ENCODE measurements at places on chromosomes 16 and 17.

DNA sequence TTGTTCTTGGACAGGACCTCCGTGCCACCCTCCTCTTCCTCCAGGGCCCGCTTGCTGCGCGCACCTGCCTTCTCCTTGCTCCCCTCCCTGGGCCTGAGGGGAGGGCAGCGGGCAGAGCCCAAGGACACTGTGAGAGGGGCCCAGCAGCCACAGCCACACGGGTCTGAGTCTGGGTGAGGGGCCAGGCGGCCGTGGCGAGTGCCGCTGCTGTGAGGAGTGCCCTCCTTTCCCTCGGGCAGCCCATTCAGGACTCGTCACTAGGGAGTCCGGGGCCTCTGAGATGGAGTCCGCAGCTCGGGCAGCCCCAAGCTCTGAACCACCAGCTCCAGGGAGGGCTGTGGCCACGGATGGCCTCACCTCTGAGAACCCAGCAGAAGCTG is 5.6 kb downstream of the DUS1L start:
- no peak for DNase-seq

- no peak for DNase-seq
These were observed 7.8 kb downstream of the GABARAPL2 start for GRCh38 chr16:75573955-75574354.

- DNase-seq, result no peak
These were observed 3.7 kb upstream of the SSTR2 start for GRCh38 chr17:73160980-73161630.

- DNase-seq, result no peak
These were observed 130.4 kb downstream of the TANC2 start for GRCh38 chr17:63096426-63096825.

DNA sequence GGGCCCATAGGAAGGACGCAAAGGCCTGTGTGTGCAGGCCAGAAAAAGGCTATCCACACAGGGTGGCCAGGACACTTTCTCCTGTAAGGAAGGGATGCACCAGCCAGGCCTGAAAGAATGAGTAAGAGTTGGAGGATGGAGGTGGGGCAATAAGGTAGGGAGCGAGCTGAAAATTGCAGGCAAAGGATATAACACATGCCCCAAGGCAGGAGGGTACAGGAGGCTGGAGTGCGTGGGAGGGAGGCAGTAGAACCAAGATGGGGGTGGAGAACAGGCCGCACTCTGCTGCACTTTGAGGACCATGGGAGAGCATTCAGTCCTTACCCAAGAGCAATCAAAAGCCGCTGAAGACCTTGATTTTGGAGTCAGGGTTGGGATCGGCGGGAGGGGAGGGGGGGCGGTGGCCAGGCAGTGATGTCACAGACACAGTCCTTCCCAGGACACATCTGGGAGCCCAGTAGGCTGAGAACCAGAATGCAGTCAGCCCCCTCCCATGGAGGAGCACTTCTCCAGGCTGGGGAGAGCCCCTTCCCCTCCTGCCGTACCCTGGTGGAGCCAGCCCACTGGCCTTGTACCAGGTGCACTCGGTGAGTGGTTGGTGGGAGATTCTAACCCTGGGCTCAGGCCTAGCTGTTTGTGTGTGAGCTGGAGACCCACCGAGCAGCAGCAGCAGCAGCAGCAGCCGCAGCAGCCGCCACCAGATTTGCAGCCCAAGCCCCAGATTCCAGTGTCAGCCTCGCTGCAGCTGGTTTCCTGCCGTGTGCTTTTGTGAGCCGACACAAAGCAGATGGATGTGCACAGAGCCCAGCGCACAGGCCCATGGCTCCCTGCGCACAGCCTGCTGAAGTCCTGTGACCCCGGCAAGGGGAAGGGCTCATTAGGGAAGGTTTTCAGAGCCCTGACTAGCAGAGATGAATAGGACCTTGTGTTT is 17.5 kb downstream of the ANKRD40 start:
- no peak for DNase-seq

DNA sequence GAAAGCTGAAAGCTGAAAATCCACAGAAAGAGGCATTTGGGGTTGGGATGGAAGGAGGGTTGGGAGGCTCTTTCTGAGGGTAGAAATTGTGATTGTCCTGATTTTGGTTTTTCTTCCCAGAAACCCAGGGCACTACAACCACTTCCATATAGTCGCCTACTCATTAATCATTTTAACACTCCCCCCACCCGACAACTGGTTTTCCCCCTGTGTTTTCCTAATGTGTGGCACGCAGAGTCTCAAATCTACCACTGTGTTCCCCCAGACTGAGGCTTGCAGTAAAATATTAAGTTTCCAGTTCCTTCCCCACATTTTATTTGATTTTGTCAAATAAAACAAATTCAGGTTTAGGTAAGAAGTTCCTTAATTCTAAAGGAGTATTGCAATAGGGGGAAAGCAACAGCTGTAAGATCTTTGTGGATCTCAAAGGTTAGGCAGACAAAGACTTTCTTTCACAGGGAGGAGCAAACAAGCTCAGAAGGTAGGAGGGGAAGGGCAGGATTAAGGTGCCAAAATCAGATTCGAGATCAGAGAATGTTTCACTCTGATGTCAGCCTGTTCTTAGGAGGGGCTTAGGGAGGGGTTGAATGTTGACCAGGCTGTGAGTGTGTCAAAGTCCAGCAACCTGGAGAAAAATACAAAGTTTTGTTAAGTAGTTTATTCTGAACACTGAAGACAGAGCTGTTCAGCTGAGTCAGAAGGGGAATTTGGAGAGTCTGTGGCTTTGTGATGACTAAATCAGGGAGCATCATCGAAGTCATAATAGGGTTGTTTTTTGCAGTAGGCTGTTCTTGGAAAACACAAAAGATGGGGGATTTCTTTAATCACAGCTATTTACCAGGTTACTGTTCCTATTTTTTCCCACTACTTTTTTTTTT is 3.6 kb downstream of the ZNF267 start:
- peak; percentile 48 for DNase-seq

DNA sequence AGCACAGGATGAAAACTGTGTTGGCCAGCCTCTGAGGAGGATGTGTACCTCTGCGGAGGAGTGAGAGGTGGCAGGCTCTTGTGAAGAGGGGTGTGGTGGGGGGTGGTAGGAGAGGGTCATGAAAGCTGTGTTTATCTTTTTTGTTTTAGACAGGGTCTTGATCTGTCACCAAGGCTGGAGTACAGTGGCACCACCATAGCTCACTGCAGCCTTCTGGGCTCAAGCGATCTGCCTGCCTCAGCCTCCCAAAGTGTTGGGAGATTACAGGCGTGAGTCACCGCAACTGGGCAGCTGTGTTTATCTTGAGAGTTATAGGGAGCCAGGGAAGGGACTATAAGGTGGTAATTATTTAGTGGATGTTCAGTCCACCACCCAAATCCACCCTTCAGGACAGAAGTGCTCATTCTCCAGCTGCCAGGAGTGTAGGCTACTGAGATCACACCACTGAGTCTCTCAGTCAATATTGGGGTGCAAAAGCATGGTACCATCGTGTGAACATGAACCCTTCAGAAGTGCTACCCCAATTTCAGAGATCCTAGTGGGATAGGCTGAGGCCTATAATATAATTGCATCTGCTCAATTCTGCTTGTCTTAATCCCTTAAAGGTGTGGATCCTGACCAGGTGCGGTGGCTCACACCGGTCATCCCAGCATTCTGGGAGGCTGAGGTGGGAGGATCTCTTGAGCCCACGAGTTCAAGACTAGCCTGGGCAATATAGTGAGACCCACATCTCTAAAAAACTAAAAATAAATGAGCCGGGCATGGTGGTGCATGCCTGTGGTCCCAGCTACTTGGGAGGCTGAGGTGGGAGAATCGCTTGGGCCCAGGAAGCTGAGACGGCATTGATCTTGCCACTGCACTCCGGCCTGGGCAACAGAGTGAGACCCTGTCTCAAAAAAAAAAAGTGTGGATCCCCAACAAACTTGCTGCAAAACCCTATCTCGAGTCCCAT is 788 bp upstream of the EXOC3L1 start:
- DNase-seq, result no peak

DNA sequence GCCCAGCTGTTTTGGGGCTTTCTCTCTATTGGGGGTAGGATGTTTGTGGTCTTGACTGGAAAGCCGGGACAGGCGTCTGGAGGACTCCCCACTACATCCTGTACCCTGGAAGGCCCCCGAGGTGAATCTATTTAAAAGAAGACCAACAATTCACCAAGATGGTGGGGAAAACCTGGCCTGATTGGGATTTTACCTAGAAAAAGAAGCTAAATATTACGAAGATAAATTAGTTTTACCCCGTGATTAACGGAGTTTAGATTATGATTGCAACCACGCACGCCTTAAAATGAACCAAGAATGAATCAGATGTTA is 779 bp upstream of the CCDC102A start:
- DNase-seq, result no peak

DNA sequence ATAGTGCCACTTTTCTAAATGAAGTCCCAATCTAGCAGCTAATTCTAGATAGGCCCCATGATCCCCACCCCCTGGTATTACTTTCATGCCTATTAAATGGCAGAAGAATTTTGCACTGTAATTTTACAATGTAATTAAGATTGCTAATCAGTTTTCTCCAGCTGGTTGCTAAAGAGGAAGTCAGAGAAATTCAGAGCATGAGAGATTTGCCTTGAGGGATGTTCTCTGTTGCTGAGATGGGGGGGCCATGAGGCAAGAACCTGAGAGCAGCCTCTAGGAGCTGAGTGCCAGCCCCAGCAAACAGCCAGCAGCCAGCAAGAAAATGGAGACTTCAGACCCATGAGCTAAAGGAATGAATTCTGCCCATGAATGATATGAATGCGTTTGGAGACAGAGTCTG is 38.9 kb downstream of the SHCBP1 start:
- no peak for DNase-seq

DNA sequence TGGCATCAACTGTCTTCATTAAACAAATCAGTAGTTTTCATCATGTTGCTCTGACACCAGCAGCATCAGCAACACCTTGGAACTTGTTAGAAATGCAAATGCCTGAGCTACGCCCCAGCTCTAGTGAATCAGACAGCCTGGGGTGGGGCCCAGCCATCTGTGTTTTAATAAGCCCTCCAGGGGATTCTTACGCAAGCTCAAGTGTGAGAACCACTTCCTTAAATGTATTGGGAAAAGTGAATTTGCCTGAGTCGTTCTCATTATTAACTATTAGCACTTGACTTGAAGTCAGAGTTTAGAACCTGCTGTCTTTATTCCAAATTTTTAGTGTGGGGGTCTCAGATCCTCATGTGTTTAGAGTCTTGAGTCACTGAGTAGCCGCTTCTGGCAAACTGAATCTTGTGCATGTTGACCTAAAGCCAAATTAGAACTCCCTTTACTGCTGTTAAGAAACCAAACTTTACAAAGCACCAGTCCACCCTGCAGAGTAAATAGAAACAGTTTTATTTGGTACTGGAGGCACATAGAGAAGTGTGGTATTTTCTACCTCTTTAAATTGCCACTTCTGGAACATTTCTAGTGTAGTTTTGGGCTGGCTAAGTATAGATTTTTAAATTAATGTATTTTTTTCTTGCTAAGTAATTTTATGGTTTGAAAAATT is 137.4 kb upstream of the COX10 start:
- DNase-seq, result no peak

DNA sequence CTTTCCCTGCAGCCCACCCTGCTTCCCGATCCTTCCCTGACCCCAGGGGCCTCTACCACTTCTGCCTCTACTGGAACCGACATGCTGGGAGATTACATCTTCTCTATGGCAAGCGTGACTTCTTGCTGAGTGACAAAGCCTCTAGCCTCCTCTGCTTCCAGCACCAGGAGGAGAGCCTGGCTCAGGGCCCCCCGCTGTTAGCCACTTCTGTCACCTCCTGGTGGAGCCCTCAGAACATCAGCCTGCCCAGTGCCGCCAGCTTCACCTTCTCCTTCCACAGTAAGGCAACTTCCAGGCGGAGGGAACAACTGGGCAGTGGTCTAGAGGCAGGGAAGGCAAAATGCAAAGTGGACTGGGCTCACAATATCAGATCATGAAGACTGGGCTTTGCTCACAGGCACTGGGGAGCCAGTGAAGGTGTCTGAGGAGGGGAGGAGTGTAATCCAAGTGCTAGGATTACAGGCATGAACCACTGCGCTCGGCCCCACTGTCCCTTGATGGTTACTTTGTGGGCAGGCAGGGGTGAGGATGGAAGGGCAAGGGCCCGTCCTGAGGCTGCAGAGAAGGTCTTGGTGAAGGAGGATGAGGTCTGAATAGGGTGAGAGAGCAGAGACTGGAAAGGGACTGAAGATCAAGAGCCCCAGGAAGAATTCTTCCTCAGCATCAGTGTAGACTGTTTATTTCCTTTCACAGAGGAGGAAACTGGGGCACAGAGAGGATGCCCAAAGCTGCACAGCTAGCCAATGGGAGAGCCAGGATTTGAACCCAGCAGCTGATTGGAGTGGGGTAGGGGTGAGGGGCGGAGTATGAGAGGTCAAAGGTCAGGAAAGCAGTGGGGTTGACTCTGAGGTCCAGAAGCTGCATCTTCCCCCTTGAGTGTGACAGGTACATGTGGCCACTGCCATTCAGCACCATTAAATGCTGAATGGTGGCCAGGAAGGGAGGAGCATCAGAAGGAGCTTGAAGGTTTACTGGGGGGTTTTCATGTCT is 16.5 kb upstream of the ADGRG3 start:
- no peak for DNase-seq

- no peak for DNase-seq
These were observed 17.7 kb downstream of the ITGAL start for GRCh38 chr16:30490210-30490609.

DNA sequence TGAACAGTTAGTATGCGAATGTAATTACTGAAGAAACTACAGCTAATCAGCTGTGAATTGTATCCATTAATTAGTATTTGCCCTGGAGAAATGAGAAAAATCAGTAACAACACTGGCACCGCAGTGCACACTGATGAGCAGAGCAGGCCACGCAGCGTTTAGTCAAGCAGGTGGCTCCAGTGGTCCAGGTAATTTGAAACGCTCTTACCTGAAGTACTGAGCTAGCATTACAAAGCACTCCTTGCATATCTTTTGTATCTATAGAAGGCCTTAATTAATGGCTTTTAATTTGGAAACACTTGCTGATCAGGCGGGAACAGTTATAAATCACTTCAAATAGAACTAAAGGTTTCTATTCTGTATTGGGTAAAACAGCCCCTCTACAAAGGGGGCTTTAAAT is 76.4 kb downstream of the TOX3 start:
- DNase-seq, result no peak

DNA sequence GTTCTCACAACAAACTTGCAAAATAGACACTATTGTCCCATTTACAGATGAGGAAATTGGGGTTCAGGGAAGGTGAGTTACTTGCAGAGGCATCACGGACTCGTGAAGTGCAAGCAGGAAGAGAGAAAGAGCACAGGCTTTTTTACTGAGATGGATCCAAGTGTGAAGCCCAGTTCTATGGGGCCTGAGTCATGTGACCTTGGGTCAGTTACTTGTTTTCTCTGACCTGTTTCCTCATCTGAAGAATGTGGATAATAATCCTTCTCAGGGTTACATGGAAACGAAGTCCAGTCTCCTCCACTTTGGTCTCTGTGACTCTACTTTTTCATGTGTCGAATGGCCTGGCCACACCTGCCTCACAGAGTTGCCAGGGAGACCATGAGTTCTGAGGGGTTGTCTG is 134.4 kb downstream of the SPACA3 start:
- no peak for DNase-seq

GRCh38 chr16:80203821-80204220 is 337.0 kb upstream of the DYNLRB2 start:
- DNase-seq, result no peak

DNA sequence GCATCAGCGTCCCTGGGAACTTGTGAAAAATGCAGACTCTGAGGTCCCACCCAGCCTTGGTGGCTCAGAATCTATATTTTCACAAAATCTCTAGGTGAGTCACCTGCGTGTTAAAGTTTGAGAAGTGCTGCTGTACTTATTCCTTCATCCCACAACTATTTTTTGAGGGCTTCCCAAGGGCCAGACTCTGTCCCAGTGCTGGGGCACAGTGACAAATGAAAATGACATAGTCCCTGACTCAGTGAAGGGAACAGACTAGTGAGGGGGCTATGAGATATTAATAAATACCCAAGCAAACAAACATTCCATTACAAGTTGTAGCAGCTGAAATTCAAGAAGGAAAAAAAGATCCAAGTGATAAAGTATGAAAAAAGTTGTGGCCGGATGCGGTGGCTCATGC is 9.9 kb upstream of the EMP2 start:
- DNase-seq, result no peak
